ENCODE measurements at places on chromosomes 12 and 14.

- no peak for DNase-seq
Measured at GRCh38 chr14:105117710-105118385, 50.7 kb downstream of the JAG2 start.

DNA sequence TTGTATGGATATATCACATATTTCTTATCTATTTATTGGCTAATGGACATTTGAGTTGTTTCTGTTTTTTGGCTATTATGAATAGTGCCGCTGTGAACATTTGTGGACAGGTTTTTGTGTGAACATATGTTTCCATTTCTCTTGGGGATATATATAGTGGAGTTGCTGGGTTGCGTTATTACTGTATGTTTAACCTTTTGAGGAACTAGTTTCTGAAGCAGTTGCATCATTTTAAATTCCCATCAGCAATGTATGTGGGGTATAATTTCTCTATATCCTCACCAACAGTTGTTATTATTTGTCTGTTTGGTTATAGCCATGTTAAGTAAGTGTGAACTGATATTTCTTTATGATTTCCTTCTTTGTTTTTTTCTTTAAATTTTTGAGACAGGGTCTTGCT, 10.7 kb downstream of the TCTN2 start:
- no peak for DNase-seq

DNA sequence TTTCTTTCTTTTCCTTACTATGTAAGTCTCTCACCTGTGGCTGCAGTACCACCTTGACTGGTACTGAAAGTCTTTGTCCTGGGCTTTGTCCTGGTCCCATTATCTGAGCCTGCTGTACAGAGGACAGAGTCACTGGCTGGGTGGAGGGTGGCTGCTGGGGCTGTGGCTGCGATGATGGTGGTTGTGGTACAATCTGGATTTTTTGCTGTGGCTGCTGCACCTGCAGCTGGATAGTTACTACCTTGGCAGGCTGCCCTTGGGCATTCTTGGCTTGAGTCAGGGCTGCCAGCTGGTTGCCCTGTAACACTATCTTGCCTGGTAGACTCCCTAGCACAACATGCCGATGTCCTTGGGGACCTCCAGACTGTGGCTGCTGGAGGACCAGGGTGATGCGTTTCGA, 27.0 kb downstream of the CHD8 start:
- no peak for DNase-seq

GRCh38 chr12:41903014-41903708, 241.5 kb downstream of the GXYLT1 start:
- no peak for DNase-seq

DNA sequence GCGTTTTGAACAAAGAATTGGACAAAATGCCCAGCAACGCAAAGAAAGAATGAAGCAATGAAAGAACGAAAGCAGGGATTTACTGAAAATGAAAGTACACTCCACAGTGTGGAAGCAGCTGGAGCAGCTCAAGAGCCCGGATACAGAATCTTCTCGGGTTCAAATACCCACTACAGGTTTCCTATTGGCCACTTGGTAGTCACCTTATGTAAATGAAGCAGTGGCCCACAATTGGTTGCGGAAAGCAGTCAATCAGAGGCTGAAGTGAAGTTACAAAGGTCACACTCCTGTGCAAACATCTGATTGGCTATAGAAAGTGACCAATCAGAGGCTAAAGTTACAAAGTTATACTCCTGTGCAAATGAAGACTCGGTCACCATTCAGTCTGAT, 15.0 kb upstream of the PPP1R13B start:
- no peak for DNase-seq

DNA sequence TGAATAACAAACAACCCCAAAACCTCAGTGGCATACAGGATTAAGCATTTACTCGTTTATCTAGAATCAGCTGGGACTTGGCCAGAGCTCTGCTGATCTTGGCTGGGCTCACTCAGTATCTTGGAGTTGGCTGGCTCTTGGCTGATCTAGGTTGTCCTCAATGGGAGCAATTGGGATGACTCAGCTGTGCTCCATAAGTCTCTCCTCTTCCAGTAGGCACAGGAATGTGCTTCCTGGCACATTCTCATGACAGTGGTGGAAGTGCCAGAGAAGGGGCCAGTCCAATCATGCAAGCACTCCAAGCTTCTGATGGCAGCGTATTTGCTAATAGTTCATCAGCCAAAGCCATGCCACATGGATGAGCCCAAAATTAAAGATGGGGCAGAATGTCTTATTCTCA, 41.7 kb upstream of the ANO4 start:
- DNase-seq, result no peak

GRCh38 chr14:93003945-93004698, 81.2 kb downstream of the CHGA start:
- no peak for DNase-seq

DNA sequence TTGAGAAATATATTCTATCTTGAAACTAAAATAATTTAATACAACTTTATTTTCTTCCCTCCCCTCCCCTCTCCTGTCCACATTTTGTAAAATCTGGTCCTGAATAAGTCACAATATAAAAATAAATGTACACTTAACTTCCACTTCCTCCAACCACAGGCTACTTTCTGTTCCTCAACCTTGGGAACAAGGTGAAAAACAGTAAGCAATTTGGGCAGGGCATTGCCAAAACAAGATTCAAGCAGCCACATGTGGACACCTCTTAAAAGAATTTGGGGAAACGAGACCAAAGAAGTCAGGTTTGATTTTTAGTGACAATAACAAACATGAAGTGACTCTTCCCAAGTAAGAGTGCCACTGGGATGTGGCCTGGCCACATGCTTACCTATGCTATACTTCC, 115.7 kb downstream of the PTPRQ start:
- no peak for DNase-seq

GRCh38 chr12:31855427-31855826, 103.8 kb upstream of the RESF1 start:
- DNase-seq, result no peak

GRCh38 chr12:2003676-2004112, 563 bp downstream of the DCP1B start:
- DNase-seq, result peak; percentile 64

- DNase-seq, result no peak
Measured at GRCh38 chr14:26286081-26286912, 311.5 kb downstream of the NOVA1 start.

GRCh38 chr12:116492703-116493324, 66.4 kb upstream of the MAP1LC3B2 start:
- no peak for DNase-seq

- DNase-seq, result no peak
Measured at GRCh38 chr12:88944397-88944796, 364.1 kb upstream of the KITLG start.

- DNase-seq, result no peak
Measured at GRCh38 chr14:70832561-70833305, 23.4 kb upstream of the MAP3K9 start.

DNA sequence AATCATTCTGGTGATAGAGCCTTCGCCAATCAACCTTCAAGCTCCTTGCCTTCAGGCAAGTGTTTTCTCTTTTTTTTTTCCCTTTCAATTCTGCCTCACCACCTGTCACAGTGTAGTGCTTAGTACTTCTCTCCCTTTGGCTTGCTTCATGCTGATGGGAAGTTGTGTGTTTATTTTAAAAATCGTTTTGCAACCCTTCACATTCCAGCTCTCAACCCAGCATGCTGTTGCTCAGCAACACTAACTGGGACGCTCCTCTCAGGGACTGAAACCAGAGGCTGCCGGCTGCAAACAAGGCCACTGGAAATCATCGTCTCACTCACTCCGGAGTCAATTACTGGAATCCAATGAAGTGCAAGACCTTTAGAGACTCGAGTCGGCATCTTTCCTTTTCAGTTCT, 342.7 kb downstream of the PRKD1 start:
- DNase-seq, result peak; percentile 8

DNA sequence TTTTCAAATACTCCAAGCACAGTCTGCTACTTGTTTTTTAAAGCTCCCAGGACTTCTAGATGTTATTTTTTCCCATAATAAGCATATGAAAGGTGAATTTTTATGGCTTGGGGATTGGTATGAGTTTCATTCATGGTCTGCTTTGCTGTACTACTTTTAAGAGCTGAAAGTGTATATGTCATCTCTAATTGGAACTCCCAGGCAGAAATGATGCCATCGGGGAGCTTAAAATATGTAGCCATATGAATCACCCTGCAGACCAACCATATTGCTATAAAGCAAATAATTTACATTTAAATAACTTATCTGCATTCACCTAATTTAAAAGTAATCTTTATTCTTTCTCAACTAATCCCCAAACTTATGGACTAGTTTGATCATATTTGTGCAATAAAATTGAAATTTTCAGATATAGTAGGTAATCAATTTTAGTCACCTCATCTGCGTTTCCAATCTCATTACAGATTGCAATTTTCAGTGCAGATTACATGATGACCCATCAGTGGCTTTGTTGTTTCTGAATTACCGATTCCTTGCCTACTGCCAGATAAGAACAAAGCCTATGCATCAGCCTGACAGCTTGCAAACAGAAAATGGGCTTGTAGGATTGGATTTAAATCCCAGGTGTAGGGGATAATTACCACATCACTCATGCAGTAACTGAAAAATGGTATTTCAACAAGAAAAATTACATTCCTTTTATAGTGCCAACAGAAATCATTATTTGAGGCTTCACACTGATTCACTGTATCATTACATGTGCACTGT, 689.4 kb downstream of the NOVA1 start:
- no peak for DNase-seq

- no peak for DNase-seq
Measured at GRCh38 chr14:76351941-76352340, 24.0 kb upstream of the ESRRB start.

- DNase-seq, result no peak
Measured at GRCh38 chr14:104895786-104896661, 28.7 kb upstream of the PLD4 start.

DNA sequence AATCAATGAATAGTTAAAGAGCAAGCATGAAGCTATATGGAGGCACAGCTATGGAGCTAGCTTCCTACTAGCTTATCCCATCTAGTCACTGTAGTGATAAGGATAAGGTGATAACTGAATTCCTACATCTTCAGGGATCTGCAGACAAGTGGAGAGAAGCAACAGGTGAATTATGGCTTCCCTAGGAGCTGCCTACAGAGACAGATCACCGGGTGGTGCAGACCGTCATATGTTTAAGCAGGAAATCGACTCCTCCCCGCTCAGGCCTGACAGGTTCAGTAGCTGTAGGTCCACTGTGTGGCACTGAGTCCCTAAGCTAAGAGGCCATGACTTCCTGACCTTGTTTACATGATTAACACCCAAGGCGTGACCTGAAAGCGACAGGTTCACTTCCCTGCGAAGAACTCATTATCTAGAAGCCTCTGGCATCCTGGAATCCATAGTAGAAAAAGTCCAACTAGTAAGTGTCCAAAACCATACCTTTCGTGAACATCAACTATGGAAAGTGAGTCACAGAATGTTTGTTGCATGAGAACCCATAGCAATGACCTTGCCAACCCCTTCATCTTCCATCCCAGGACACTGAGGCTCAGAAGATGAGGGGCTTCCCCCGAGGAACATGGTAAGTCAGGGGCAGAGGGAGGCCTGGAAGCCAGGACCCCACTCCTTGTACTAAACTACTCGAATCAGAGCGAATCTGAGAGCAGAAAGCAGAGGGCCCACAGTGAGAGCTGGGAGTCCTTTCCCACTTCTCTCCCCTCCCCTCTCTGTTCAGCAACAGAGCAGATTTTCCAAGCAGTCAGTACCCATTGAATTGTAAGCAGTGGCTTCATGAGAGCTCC, 75.4 kb upstream of the CCND2 start:
- no peak for DNase-seq

GRCh38 chr12:65263777-65264176, 14.7 kb upstream of the MSRB3 start:
- no peak for DNase-seq

DNA sequence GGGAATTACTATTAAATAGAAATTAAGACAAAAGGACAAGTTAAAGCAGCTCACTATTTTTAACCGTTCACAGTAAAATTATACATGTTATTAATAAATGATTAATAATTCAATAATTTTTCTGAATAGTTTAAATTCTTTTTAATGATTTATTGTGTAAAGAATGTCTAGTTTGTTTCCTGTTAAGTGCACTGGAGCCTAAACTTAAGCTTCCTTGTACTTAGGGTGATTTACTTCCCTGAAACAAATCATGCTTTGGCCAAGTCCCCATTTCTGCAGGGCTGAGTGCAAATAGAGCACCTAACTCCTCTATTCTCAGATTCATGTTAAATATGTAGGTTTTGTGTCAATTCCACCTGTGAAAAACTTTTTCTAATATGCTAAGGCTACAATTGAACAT, 188.9 kb upstream of the PDZRN4 start:
- no peak for DNase-seq

GRCh38 chr12:89259821-89260220, 92.5 kb downstream of the DUSP6 start:
- no peak for DNase-seq

DNA sequence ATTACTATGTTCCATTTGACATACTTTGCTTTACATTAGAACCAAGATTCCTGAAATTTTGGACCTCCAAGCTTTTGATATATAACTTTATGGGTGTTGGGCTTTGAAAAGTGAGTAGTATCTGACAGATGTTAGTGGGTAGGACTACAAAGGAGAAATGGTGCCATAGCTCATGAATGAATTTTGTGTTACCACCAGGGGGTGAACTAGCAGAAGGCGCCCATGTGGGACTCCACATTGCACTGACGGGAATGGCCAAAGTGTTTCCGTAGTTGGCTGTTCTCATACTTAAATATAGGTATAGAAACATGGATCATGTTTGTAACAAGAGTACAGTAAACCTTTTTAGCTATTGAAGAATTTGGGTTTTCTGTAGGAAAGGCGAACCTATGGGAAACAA, 337.5 kb downstream of the FLRT2 start:
- DNase-seq, result no peak

DNA sequence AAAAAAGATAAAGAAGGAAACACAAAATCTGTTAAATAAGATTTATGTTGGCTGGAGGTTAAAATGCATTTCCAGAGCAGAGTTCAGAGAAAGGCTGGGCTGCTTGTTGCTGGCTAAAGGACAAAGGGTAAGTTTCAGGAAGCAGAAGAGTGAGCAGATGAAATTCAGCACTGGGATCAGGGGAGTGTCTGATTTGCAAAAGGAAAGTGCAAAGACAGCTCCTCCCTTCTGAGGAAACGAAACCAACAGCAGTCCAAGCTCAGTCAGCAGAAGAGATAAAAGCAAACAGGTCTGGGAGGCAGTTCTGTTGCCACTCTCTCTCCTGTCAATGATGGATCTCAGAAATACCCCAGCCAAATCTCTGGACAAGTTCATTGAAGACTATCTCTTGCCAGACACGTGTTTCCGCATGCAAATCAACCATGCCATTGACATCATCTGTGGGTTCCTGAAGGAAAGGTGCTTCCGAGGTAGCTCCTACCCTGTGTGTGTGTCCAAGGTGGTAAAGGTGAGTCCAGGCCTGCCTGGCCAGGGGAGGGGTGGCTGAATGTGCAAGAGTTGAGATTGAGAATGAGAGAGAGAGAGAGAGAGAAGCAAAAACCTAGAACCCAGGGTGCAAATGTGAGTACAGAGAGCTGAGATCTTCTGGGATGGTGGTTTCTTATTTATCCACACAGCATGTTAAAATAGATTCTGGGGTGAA, at the start of gene OAS1:
OAS1 (plus strand) TSS at position 251 of the 703 bp plus-strand sequence; CDS start at position 329, 78 bp downstream.
- peak; percentile 21 for DNase-seq

- no peak for DNase-seq
Measured at GRCh38 chr12:15863984-15864383, 18.2 kb upstream of the STRAP start.

All from cerebellar cortex (tissue), 1 donor.